LHCN-M2 (cell line): ENCODE measurements at places on chromosomes 1 and 21.

DNA sequence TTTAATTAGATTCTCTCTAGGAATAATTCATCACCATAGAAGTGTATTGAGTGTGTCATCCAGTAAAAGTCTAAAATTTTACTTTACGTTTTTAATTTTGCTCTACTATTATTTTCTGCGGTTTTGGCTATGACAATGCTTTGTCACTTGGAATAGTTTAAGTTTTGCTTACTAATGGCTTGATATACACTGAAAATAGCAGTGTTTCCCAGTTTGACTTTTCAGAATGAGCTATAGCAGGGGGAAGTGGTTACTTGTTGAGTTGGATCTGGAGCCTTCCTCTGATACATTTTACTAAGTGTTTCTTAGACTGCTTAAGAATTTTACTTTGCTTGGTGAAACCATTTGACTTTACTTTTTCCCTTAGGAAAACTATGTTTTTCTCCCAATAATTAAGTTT, 5.0 kb downstream of the DNAJC16 start:
- no peak for DNase-seq

- DNase-seq, result no peak
These were observed 39.8 kb downstream of the OLIG1 start for GRCh38 chr21:33109574-33110339.

DNA sequence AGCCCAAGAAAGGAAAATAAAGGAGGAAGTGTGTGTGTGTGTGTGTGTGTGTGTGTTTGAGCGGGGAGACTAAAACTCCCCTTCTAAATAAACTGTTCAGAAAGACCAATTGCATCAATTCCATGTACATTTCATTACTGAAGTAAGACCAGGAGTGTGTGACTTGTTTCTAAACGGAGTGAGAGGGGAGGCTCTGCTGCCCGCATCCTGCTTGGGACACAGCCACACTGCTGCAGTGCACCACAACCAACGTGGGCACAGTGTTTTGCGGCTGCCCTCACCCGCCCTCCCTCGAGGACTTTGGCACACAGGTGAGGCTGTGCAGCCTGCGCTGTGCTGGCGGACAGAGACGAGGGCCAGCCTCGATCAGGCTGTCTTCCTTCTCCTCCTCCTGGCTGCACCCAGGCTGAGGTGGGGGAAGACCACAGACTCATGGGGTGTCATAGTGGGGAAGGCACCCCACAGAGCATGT, 31.0 kb upstream of the H6PD start:
- DNase-seq, result no peak

- DNase-seq, result peak; percentile 67
These were observed 16.1 kb upstream of the STMN1 start for GRCh38 chr1:25922056-25922970.

DNA sequence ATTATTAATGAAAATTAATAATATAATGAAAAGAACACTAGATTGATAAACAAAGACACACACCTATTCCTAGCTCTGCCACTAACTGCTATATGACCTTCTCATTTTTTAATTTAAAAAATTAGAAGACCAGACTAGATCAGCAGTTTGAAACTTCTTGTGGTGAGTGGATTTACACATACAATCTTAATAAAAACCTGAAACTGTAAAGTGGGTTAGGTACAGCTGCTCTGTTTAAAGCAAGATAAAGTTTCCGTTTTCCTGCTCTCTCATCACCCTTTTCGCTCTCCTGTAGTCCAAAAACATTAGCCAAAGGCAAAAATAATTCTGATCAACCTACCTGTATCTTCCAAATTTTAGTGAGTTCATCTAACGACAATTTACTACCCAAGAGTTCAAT, 58.6 kb downstream of the USP24 start:
- DNase-seq, result no peak

DNA sequence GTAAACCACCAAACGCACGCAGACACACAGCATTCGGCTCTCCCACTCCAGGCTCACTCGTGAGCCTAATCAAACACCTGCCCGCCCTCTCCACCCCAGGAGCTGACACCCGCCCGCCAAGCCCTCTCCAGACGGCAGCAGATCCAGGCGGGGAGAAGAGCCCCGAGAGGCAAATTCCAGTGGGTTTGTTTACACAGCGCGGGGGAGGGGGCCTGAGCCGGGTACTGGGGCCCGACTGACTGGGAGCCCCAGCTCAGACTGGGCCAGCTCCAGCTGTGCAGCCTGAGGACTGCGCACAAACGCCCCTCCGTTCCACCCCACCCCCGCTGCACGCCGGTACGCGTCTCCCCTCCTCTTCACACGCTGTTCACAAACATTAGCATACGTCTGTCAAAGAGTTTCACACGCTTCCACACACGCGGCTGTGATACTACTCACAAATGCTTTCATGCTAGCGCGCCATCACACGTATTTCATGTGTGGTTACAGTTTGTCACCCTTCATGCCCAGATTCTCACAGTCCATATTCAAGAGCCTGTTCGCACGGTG, 1.0 kb upstream of the EFNA1 start:
- no peak for DNase-seq

- DNase-seq, result no peak
These were observed 159.5 kb downstream of the ETS2 start for GRCh38 chr21:38965241-38965640.

- DNase-seq, result peak; percentile 0
These were observed 39.5 kb upstream of the ST6GALNAC3 start for GRCh38 chr1:76035053-76035452.

- peak; percentile 62 for DNase-seq
These were observed 3.7 kb upstream of the ARHGEF19 start for GRCh38 chr1:16215882-16216753.

DNA sequence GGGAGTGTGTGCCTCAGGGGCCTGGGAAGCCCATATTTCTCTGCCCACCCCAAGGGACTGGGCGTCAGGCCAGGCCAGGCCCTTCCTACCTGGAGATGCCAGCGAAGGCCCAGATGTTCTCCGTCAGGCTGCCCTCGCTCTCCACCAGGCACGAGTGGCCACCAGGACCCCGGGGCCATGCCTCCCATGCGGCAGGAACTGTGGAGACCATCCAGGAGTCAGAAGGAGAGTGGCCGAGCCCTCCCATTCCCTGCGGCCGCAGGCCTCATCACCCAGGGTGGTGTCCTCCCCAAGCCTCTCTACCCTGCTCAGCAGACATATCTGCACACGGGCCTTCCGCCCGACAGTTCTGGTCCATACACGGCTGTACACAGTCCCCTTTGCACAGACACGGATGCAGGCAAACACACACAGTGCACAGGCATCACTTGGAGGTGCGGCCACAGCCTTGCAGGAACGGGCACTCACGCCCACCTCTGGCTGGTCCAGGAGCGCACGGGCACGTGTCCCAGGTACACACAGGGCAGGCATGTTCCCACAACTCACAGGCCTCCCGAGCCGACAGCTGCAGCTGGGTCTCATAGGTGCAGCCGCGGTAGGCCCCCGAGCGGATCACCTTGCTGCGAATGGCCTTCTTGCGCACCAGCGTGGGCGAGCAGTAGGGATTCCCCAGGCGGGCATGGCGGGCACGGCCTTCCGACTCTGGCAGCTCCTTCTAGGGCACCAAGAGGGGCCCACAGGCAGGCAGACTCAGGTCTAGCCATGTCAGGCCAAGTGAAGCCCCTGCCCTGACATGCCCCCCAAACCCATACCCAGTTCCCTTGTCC, 5.9 kb upstream of the KIF17 start:
- DNase-seq, result no peak

DNA sequence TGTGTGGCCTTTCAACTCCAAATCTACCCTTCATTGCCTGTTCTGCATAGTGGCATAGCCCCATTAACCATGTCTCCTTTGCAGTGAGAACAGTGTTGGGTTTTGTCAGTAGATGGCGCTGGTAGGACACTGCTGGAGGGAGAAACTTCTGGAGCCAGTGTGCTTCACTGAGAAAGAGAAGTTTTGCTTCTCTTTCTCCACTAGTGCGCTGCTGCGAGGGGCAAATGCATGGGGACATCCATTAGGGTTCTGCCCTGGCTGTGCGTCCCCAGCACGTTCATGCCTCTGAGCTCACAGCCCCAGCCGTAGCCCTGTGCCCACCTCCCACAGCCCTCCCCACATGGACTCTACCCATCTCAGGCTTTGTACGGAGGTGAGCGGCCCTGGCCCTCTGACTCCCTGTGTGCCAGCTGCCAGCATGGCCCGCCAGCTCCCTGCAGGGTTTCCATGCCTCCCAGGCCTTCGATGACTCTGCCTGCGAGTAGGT, 53.1 kb downstream of the RIMS3 start:
- peak; percentile 62 for DNase-seq

DNA sequence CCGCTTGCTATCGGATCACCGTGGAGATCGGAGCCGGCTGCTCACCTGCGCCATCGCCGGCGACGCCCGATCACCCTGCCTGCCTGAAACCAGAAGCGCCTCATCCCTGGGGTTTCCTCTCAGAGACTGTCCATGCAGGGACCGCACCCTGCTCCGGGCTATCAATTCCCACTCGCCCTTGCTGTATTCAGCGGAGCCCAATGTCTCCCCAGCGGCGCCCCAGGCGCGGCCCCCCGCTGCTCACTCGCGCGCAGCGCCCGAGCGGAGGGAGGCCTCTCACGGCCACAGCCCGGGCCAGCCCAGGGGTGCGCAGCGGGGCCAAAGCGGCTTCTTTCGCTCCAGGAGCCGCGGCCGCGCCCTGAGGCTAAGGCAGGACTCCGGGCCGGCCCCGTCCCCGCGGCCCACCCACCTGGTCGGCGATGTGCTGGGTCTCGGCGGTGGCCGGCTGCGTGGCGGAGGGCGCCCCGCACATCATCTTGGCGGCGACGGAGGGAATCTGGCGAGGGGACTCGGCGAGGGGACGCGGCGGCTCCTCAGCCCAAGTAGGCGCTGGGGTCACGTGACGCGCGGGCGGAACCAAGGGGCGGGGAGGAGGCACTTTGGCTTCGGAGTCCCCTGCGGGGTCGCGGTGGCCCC, at the start of gene CSTB:
CSTB (minus strand) TSS at position 514 of the 636 bp plus-strand sequence; CDS start at position 475, 39 bp downstream.
- DNase-seq, result peak; percentile 39

GRCh38 chr1:202953392-202953791, 4.7 kb downstream of the ADIPOR1 start:
- DNase-seq, result no peak

DNA sequence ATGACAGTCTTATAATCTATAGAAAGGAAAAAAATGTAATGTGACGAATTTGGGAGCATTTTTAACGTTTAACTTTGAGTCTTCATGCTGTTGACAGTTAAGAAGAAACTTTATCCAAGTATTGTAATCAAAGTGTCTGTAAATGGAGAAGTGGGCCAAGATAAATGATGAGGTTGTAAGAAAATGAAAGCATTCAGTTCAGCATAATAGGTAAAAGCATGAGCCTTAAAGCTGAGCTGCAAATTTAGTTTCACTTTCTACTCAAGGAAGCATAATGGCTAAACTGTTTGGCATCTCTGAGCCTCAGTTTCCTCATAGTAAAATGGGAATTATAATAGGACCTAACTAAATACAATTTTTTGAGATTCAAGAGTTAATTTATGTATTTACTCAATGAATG, 1554.8 kb downstream of the KCNT2 start:
- DNase-seq, result no peak

DNA sequence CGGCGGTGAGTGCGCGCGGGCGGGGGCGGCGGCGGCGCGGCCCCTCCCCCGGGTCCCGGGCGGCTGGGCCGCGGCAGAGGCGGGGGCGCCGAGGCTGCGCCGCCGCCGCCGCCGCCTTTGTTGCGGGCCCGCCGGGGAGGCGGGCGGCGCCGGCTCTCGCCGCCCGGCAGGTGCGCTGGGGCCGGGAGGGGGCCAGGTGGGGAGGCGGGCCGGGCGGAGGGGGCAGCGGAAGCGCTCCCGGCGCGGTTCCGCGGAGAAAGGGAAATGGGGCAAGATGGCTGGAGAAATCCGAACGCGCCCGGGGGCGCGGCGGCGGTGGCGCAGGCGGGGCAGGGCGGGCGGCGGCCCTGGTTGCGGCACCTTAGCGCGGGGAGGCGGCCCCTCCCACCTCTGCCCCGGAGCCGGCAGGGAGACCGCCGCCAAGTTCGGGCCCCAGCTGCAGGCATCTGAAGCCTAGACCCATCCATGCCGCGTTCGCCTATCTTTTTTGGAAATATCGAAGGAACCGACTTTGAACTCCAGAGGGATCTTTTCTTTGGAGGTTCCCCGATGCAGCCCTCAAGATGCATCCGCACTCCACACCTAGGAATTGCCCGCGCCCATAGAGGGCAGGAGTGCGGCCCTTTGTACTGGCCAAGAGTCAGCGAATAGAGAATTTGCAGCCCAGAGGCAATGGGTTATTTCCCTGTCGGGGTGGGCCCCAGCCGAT, 479 bp downstream of the POGK start:
- peak; percentile 35 for DNase-seq

GRCh38 chr1:70767377-70767776, 280.2 kb downstream of the PTGER3 start:
- DNase-seq, result peak; percentile 72

DNA sequence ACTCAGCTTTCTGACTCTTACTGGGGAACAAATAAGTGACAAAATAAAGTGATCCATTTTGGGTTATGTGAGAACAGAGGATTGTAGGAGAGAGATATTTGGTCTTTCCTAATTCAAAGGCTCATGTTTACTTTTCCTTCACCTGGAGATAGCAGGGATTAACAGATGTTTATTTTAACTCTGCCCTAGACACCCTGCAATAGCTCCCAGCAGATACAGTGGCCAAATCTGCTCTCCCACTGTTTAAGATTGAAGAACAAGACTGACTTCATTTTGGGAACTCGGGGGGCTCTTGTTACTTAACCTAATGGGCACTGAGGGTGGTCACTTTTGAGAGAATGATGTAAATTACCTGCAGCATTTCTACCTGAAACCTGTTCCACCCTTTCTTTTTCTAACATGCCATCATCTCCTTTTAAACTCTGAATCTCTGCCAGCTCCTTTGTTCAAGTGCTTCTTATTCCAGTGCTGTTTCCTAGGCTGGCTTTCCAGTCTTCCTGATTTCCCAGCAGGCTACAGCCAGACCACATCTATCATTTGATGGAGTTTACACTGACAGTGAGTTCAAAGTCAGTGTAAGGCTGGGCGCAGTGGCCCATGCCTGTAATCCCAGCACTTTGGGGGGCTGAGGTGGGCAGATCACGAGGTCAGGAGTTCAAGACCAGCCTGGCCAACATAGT, 90.0 kb downstream of the SELENOF start:
- DNase-seq, result no peak

DNA sequence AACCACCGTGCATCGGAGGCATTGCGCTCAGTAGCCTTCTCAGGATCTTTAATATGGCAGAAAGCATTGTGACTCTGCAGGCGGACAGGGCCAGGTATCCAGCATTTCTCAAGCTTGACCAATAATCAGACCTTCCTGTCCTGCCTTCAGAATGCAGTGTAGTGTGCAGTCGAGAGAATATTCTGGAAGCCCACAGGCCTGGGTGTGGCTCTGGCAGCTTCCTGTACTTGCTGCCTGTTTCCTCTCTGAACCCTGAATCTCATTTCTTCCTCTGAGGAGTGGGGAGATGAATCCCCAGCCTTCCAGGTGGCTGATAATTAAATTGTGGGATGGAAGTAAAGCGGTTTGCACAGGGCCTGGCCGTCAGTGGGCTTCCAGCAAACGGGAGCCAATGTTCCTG, 42.3 kb downstream of the ACTL8 start:
- DNase-seq, result no peak

- no peak for DNase-seq
These were observed 12.6 kb downstream of the RHBDL2 start for GRCh38 chr1:38929054-38929453.
